ENCODE measurements at places on chromosomes 3 and 15. TPM values are rescaled to one million over a fixed set of nuclear protein-coding genes. Genes with fewer than 3 reads are reported as not detected.

DNA sequence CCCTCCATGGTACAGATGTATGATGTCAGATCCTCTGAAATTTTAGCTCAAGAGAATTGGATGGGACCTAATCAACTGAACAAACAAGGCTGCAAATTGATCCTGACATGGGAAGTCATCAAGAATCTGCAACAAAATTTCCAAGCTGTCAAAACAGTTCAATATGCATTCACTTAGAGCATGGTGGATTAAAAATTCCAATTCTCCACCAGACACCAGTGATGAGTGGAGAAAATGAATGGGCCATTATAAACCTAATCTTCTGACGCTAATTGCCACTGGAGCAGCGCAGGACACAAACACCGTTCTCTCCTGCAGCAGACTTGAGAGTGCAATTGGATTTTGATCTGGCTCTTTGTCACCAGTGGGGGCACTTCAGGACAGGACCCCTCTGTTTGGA lies 94.2 kb downstream of the MINAR1 start:
- no peak for DNase-seq

- DNase-seq = no peak
Measured at GRCh38 chr3:73137736-73138403, 76.4 kb downstream of the EBLN2 start.

- no peak for DNase-seq
Measured at GRCh38 chr15:96054621-96055020, 275.9 kb upstream of the NR2F2 start.

DNA sequence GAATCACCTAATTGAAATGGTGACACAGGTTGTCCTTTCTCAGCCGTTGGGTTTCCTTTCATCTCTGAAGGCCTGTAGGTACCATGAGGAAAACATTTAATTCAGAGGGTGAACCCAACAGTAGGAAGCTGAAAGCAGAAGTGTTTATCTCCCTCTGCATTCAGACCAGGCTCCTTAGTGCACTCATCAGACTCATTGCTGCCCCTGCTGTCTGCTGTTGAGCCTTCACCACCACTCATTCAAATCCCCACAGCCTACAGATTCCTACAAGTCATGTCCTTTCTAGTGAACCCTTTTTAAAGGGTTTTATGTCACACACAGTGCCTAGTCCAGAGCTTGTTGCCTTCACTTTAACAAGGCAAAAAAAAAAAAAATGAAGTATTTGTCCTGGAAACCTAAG lies 13.4 kb downstream of the WDR48 start:
- DNase-seq = no peak

- DNase-seq = no peak
Measured at GRCh38 chr3:71064956-71065763, 518.4 kb downstream of the FOXP1 start.

GRCh38 chr3:58041826-58042324 lies 33.7 kb downstream of the FLNB start:
- no peak for DNase-seq

- DNase-seq = no peak
Measured at GRCh38 chr3:54776601-54777000, 151.3 kb downstream of the LRTM1 start.

GRCh38 chr15:81336568-81336967 lies 12.6 kb upstream of the STARD5 start:
- no peak for DNase-seq

DNA sequence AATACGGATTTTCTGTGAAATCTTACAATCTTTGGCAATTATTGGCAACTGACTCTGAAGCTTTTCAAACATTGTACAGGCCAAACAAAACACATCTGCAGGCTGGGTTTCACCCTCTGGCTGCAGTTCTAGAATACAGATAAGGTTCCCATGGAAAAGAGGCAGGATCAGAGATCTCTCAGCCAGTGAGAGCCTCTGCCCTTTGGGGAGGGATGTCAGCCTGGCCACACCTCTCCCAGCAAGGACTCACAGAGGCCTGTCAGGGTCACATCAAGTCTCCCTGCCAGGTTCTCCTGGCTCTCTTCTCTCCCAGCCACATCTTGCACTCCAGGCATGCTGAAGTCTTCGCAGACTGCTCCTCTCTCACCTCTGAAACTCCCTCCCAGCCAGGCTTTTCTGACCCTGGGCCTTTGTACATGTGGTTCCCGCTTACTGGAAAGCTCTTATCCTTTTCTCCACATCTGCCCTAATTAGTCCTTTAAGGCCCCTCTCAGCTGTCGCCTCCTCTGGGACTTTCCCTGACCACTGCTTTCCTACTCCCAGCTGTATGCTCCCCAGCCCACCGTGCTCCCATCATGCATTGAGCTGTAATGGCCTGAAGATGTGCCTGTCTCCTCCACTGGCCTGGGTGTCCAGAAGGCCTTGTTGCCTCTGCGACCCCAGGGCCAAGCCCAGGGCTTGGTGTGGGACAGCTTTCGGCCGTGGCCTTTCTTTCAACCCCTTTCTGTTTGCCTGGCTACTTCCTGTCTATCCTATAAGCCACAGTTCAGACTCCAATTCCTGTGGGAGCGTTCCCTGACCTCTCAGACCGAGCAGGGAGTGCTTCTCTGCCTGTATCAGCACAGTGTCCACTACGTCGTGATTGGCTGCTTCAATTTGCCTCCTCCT lies 4.3 kb downstream of the RBP1 start:
- no peak for DNase-seq

IL12A gene
- 1.1 TPM for total RNA-seq

PLXND1 gene
- total RNA-seq = 364 TPM

ADAMTS9 gene
- total RNA-seq = 136 TPM

GOLGA8T gene
- total RNA-seq = not detected

CRBN gene
- 63.2 TPM for total RNA-seq

TTC14 gene
- 53.1 TPM for total RNA-seq

Data from omental fat pad (tissue), 4 donors.